Pancreas (tissue), 10 donors: ENCODE measurements at places on chromosomes 4 and X.

DNA sequence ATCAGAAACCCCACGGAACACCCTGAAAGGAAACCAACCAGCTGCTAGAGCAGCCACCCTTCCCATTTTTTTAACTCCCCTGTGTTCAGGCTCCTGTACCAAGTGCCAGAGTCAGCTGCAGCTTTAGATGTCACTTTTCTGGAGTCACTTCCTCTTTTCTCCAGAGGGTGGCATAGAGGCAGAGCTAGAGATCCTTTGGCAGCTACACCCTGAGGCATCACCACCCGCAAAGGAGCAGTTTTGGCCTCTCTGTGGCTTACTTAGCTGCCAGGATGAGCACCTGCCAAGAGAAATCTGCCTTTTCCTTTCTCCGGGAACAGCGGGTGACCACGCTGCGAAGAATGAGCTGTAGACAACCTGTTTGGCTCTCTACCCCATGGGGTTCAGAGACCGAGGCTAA is 58.0 kb upstream of the CHRDL1 start:
- DNase-seq, result peak; percentile 7

DNA sequence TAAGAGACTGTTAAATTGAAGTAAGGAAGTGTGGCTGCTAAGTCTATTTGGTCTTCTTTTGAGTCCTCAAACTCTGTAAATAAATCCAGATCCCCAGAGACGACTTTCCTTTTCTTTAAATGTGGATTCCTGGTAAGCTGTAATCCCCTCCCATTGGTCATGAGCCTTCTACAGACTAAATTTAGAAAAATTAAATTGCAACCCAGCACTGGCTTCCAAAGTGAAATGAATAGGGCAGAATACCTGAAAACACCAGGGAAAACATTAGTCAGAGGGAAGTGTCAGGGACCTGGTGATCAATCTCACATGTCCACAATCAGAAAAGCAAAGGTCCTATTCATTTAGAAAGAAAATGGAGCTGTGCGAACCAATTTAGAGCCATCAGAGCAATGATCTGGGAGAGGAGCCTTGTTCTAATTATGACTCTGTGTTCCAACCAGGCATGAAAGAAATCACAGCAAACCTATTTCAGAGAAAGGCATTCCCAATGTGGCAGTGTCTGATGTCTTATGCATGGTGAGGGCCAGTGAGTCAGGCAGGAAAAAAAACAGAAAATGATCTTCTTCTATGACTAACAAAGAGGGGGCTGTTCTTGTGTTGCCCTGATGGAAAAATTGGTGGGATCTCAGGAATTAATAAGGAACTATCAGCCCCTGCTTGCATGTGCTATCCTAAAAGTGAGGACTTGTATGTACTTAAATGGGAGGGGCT is 19.8 kb upstream of the CCDC149 start:
- no peak for DNase-seq

- no peak for DNase-seq
These were observed 22.0 kb downstream of the UGT2B4 start for GRCh38 chr4:69473699-69474098.

DNA sequence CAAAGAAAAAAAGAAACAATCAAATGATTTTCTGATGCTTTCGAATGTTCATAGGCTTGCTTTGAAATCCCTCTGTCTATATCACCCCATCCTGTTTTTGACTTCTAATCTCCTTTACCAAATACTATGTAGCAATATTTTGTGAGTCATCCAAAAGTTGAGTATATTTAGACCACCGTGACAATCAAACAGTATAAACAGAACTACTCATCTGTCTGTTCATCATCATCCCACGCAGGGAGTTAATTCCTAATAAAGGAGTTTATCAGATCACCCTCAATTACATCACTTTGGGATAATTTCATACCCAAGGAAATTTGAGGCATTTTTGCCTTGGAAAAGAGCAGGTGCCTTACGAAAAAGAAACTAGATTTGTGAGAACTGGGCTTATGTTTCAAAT is 212.9 kb downstream of the CBR4 start:
- no peak for DNase-seq

GRCh38 chr4:17066972-17067371 is 168.5 kb upstream of the LDB2 start:
- DNase-seq, result no peak

GRCh38 chr4:161799710-161800109 is 364.1 kb downstream of the FSTL5 start:
- no peak for DNase-seq

GRCh38 chrX:7925867-7926472 is 1.2 kb downstream of the PNPLA4 start:
- DNase-seq, result peak; percentile 67

GRCh38 chrX:151393514-151393913 is 3.5 kb upstream of the VMA21 start:
- no peak for DNase-seq

DNA sequence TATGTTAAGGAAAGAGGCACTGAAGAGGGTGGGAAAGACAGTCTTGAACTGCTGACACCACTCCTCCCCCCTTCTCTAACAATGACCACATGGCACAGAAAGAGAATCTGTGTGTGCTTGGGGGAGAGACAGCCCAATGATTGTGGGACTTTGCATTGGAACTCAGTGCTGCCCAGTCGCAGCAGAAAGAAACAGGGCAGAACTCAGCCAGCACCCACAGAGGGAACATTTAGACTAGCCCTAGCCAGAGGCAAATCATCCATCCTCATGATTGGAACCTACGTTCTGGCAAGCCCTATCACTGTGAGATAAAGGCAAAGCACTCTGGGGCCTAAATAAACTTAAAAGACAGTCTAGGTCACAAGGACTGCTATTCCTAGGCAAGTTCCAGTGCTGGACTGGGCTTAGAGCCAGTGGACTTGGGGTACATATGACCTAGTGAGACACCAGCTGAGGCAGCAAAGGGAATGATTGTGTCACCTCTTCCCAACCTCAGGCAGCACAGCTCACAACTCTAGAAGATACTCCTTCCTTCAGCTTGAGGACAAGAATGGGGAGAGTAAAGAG is 132.8 kb upstream of the S100G start:
- no peak for DNase-seq

DNA sequence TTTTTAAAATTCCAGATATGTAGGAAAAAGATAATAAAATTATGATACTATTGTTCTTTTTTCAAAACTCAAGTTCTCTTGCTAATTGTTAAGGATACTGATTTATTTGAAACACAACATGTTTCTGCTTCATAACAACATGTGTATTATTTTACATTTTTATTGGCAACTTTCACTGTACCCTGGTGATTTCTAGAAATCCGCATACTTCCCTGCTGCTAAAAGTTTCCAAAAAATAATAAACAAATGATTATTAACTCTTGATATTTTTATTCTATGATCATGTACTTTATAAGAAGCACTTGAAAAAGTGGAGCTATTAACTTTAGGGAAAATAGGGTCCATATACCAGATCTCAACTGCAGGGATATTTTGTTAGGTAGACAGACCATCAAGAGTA is 71.2 kb upstream of the HCCS start:
- DNase-seq, result no peak

- DNase-seq, result no peak
These were observed 968.2 kb downstream of the STIM2 start for GRCh38 chr4:27828843-27829242.

GRCh38 chr4:23337292-23337691 is 552.6 kb downstream of the PPARGC1A start:
- DNase-seq, result no peak

- no peak for DNase-seq
These were observed 19.2 kb downstream of the SUPT20HL2 start for GRCh38 chrX:24294619-24295018.

DNA sequence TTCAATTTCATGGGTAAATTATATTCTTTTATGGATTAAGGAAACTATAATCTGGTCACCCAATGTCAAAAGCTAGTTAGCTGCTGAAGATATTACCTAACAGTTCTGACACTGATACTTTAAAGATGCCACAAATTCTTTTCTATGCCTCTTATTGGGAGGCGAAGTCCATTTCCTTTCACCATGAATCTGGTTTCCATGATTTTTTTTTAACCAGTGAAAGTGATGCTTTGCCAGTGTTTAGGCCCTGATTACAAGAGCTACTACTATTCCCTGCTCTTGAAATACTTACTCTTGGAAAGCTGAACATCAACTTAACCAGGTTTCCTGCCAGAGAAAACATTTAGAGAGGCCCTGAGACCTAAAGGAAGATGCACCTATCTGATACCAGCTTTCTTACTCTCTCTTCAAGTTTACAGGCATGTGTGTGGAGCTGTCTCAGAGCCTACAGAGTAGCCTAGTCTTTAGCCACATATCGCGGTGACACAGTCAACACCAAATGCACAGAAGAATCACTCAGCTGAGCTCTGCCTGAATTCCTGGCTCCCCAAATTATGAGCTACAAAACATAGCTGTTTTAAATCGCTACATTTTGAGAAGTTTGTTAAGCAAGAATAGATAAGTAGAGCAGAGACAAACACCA is 1280.8 kb downstream of the PCDH7 start:
- no peak for DNase-seq

DNA sequence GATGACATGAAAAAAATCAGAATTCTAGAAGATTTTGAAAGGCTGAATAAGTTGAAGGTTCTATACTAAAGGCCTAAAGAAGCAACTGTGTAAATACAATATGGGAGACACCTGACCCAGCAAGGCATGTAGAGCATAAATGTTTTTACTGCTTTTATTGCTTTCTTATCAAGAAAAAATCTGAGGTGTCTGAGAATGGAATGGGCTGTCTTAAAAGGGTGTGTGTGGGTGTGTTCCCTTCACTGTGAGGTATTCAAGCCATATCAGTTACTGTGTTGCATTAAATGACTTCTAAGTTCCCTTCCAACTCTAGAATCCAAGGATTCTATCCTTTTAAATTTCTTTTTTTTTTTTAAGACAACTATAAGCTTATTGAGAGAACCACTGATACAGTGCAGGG is 15.7 kb downstream of the ATP8A1 start:
- DNase-seq, result no peak

DNA sequence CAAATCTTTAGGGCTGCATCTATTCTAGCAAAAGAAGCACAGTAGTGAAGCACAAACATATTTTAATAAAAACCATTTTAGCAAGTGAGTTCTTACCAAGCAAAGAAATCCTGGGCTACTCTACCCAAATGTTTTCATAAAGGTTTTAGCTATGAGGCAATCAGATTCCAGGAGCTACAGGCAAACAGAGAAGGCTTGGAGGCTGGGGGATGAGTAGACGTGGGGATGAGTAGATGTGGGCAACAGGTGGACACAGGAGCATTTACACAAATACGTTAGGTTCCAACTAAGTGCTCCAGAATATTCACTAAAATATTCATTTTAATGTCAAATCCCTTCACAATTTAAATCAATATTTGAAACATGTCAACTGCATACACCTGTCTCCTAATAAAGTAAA is 34.5 kb downstream of the ATP11C start:
- DNase-seq, result no peak

GRCh38 chr4:156594624-156595023 is 377.0 kb downstream of the PDGFC start:
- DNase-seq, result no peak

DNA sequence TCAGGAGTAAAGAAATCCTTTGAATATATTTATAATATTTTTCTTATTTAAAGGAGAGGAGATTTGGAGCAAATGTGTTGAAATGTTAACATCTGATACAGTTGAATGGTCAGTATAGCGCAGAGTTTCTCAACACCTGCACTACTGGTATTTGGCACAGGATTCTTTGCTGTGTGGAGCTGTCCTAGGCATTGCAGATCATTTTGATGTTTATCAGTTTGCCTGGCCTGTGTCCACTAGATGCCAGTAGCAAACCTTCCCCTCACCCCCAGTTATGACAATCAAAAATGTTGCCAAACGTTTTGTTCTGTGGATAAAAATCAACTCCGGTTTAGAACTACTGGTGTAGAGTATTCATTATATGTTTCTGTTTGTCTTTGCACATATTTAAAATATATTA is 765.3 kb upstream of the SLIT2 start:
- no peak for DNase-seq

DNA sequence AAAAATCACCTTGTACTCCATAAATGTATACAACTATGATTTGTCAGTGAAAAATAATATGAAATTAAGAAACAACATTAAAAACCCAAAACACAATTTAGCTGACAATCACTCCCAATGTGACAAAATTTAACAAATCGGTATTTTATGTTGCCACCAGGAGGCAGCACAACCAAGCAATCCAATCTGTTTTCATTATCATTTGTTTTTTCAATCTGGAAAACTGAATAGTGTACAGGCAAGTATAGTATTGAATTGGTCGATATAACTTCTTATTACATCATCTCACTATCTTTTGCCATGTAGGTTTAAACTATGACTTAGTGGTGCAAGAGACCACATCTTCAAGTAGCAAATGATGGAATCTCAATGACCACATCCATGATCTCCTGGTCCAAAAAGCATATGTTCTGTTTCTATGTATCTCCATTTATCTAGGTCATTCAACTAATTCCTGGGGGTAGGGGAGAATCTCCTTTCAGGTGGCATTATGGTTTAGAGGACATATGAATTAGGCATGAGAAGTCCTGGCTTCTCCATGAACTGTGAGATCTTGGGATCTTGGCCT is 112.9 kb upstream of the AGA start:
- no peak for DNase-seq

- no peak for DNase-seq
These were observed 109.8 kb upstream of the HPGD start for GRCh38 chr4:174631901-174632758.

GRCh38 chr4:33149658-33150524 is 2429.7 kb downstream of the PCDH7 start:
- no peak for DNase-seq

GRCh38 chr4:120524237-120524636 is 398.3 kb downstream of the PRDM5 start:
- no peak for DNase-seq

GRCh38 chr4:100816436-100817045 is 298.7 kb upstream of the EMCN start:
- DNase-seq, result no peak

DNA sequence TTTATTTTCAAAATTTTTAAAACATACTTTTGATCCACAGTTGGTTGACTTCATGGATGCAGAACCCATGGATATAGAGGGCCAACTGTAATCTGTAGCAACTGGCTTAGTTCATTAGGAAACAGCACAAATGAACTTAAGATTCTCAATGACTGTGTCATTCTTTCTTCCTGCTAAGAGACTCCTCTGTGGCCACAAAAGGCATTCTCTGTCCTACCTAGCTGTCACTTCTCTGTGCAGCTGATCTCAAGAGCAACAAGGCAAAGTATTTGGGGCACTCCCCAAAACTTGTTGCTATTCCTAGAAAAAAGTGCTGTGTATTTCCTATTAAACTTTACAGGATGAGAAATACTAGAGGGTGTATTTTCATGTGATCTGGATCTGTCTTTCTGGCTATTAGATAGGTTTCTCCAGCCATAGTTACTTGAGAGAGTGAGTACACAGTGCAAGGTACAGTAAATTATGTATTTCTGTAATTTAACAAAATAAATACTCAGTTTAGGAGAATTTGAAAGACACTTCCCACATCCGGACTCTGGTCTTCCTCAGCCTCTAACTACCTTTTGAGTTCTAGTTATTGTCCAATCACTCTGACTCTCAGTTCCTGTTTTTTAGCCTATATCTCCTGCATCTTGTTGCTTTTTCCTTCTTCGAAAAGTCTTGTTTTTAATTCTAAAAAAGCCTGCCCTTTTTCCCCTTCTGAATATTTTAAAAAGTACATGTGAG is 21.8 kb downstream of the TLR2 start:
- DNase-seq, result no peak
